ENCODE measurements at places on chromosomes 6 and 20.

GRCh38 chr6:10393544-10394225, 21.2 kb downstream of the TFAP2A start:
- DNase-seq = no peak

- DNase-seq = no peak
These were observed 112.2 kb upstream of the PDE7B start for GRCh38 chr6:135739288-135739687.

DNA sequence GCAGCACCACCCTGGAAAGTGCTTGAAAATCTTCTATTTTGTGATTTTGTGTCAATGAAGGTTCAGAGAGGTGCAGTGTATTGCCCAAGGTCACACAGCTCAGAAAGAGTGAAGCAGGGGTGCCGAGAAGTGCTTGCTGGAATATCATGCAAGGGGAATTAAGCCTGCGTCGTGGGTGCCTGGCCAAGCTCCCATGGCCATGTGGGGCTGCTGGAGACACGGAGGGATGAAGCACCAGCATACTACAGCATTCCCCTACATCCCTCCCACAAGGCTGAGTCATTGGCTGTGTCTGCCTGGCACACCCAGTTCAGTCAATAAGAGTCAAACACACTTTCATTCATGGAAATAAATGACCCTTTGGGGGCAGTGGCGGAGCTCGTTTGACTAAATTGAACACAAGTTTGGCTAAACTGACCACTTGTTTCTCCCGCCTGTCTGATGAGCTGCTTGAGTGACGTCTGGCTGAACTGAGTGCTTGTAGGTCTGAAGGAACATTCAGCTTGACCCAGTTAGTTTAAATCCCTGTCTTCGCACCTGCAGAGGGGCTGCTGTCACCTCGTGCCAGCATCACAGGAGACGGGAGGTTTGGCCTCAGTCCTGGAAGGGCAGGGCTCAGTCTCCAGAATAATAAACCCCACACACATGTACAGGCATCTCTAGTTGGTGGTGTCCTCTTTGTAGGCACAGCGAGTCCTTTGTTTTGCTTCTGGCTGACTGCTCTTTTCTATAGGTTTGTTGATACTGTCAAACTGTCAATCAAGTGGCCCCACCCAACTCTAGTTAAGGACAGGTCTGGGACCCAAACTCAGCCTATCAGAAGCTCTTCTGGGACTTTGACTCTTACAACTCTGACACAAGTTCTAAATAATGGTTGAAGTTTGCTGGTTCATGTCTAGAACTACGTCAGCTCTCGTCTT, 8.4 kb upstream of the TGM2 start:
- DNase-seq = no peak

DNA sequence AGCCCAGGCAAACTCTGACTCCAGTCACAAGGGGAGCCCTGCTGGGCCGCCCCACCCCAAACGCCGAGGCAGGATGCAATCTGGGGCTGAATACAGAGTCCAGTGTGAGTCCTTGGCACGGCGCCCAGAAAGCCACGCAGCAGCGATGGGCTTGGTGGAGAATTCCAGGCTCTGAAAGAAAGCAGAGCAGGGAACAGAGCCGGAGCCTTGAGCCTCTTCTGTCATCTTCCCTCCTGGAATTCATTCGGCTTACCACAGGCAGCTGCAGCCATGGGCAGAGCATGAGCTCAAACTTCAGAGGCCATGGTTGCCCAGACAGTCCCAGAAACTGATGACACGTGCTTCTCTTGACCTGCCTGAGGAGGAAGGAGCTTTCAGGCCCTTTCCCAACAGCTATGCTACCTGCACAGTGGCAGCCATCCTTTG, 441.1 kb upstream of the JARID2 start:
- no peak for DNase-seq

DNA sequence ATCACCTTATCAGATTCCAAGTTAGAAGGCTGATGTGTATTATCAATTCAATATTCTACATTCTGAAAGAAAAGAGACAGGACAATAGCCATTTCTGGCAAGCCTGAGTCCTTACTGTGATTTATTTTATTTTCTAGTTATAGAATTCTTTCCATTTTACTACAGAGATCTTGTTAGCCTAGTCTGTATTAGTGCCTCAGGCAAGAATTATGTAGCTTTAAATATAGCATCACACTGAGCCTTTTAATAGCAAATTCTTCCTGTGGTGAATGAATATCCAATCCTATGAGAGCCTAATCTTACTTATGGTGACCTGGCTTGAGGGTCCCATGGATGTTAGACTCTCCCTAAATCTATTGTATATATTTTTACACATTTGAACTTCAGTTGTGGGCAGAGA, 732.8 kb upstream of the CITED2 start:
- DNase-seq = no peak

DNA sequence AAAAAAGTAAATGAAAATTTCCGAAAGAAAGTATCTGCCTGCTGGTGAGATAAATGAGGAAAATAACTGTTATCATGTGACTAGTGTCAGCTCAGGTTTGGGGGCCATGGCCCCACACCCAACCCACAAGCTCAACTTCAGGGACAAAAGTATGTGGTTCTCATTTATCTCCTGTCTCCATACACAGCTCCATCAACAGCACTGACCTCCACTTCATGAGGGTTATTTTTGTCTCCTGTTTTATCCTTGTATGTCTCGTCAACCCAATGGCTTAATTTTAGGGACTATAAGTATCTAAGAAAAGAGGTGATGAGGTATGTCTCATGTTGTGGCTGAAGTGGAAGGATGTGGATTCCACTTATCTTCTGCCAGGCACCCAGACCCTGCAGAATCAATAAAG, 271.6 kb upstream of the RIN2 start:
- no peak for DNase-seq

GRCh38 chr6:13079096-13079723, 249.1 kb downstream of the TBC1D7 start:
- DNase-seq = no peak

GRCh38 chr20:6718662-6719368, 48.7 kb upstream of the BMP2 start:
- no peak for DNase-seq

DNA sequence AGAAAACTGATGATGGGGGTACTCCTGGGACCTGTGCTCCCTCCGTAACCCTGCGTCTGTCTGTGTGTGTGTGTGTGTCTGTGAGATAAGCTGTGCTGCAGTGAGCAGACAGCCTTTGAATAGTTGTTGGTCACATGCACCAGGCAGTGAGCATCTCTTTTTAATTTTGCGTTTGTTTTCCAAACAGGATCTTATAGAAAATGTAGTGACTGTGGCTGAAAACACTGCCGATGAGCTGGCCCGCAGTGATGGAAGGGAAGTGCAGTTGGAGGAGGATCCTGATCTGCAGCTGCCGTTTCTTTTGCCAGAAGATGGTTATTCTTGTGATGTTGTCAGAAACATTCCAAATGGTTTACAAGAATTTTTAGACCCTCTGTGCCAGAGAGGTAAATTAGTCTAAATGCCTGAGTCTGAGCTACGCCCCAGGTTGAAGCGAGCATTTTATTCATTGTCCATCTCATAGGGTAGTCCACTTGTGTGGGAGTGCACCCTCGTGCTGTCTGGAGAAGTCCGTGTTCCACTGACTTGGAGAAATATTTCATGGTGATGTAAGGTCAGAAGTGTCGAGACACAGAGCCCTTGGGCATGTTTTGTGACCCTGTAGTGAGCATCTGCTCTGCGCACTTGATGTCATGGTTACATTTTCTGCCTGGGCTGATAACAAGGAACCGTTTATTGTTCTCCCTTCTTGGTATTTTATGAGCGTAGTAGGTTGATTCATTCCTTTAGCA, 78.8 kb upstream of the KIF25 start:
- no peak for DNase-seq

DNA sequence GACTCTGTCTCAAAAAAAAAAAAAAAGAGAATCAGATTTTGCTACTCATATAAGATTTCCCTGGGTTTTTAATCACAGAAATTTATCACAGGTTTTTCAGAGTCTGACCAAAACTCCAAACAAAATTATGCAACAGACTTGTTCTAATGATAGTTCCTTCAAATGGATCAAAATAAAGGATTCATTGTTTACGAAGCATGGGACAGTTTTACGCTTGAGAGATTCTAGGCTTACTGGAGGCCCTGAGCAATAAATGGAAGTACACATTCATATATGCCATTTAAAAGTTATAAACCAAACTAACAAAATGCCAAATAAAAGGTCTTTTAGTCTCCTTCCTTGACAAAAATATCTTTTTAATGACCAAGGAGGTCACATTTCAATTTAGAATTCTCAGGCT, 245.1 kb upstream of the KCNQ5 start:
- no peak for DNase-seq

GRCh38 chr6:12028213-12028612, 16.1 kb downstream of the HIVEP1 start:
- DNase-seq = no peak

- no peak for DNase-seq
These were observed 34.0 kb downstream of the CD164 start for GRCh38 chr6:109348226-109348625.

- DNase-seq = no peak
These were observed 32.0 kb downstream of the CFAP61 start for GRCh38 chr20:20084296-20084752.

GRCh38 chr6:36296240-36296639, 26.4 kb downstream of the PNPLA1 start:
- no peak for DNase-seq

DNA sequence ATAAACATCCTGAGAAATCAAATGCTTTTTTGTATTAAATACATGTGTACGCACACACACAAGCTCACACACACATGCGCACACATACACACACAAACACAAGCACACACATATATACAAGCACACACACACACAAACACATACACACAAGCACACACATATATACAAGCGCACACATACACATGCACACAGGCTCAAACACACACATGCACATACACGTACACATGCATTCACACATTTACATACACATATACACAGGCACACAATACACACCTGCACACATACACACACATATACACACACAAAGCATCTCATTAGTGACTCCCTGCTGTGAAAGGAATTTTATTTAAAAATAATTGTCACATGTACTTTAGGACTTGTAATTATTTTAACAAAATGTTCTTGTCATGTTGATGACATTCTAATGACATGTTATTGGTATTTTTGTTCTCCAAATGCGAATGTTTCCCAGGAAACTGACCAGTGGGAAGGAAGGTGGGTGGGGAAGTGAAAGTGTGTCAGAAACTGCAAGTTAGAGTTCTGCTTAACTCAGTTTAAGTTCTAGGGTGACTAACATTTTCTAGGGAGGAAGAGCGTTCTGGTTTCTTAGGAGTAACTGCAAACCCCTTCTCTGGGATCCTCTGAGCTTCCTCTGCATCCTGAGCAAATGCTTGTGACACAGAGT, 113.9 kb upstream of the ZNF217 start:
- DNase-seq = no peak

DNA sequence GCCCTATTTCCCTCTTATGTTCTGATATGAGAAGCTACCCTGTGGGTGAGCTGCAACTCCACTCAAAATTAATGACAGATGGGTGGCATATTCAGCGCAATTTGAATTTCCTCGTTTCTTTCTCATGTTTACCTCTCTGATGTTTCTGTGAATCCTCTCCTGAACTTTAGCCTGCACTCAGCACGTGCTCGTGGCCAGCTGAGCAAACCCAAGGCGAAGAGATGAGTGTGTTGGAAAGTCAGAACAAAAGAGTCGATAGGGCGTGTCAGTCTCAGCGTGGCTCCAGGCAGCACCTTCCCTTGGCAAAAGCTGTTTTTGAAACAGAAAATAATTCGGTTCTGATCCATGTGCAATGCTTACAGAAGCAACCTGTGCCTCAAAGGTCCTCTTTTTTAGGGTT, 226.1 kb upstream of the GMDS start:
- no peak for DNase-seq

- DNase-seq = no peak
These were observed 256.9 kb upstream of the RNF24 start for GRCh38 chr20:4272225-4272624.

DNA sequence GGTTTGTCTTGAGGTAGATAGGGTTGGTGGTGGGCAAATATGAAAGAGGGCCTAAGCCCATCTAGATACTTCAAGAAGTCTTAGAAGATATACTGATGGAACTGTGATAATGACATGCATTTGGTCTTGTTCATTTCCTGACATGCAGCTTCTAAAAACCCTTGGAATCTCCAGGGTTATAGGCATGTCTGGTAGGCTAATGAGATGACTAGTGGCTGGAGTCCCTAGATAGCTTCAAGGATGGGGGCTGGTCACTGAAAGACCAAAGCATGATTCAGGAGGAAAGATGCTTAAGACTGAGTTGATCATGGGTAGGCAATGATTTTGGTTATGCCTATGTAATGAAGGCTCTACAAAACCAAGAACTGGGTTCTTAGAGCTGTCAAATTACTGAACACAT, 217.9 kb upstream of the MOCS1 start:
- no peak for DNase-seq

GRCh38 chr6:169913096-169913638, 161.7 kb downstream of the ERMARD start:
- peak; percentile 7 for DNase-seq

- no peak for DNase-seq
These were observed 209.7 kb downstream of the HDGFL1 start for GRCh38 chr6:22779062-22779461.

DNA sequence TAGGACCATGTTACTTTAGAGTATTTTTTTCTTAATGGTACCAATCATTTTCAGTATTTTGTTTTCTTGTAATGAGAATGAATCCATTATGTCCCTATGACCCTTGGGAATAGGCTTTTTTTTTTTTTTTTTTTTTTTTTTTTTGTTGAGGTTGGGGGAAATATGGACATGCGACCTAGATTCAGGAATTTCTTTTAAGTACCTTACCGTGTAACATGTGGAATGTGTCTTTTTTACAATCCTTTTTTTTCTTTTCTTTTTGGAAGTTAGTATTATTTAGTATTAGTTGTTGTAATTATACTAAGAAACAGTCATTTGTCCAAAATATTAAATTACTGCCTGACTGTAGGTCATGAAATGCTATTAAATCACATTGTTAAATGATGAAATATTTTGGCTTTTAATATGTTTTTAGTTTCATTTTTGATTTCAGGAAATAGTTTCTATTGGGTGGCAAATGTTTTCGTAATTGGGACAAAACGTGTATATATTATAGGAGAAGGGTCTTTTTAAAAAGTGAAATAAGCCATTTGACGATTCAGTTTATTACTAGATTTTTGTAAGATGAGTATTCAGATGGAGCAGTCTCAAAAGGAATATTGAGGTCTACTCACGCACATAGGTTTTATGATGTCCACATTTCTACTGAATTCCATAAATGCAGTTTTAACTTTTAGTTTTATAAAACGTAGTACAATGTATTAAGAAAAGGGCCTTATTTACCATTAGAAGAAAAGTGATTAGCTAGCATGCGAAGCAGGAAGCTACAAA, 4.9 kb downstream of the ARID1B start:
- no peak for DNase-seq

GRCh38 chr6:100460650-100461204, 4.0 kb downstream of the SIM1 start:
- DNase-seq = no peak

GRCh38 chr6:108873251-108873650, 25.0 kb downstream of the ARMC2 start:
- no peak for DNase-seq

GRCh38 chr6:113315879-113316278, 541.3 kb upstream of the MARCKS start:
- DNase-seq = no peak

- DNase-seq = no peak
These were observed 53.1 kb upstream of the SLC32A1 start for GRCh38 chr20:38671186-38671585.
